ENCODE measurements at places on chromosomes 3 and 15.

DNA sequence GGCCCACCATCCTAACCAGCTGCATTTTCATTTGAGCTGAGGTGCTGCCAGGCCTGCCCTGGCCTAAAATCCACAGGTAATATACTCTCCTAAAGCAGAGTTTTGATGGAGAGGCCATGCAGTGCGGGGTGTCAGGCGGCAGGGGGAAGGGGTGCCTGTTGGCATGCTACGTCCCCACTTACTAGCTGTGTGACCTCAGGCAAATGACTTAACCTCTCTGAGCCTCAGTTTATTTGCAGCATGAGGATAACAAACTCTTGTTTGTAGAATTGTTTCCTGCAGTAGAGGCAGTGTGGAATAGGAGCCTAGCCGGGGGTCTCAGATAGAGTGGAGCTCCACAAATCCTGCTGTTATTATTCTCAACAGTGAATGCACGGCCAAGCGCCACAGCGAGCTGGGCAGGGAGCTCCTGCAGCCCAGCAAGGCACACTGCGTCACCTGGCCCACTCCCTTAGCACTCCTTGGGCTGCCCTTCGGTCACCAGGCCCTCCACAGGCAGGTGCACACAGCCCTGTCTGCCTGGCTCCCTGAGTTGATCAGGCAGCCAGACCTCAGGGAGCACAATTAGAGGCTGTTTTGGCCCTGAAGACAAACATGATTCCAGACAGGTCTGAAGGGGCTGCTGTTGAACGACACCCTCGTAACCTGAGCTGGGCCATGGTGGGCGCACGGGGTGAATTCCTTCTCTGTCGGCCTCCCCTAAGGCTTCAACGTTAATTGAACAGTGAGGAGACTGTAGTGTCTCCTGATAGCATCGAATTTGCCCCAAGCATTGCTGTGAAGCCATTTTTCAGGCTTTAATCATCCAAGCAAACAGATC is 248.8 kb upstream of the LYSMD4 start:
- peak; percentile 42 for DNase-seq

DNA sequence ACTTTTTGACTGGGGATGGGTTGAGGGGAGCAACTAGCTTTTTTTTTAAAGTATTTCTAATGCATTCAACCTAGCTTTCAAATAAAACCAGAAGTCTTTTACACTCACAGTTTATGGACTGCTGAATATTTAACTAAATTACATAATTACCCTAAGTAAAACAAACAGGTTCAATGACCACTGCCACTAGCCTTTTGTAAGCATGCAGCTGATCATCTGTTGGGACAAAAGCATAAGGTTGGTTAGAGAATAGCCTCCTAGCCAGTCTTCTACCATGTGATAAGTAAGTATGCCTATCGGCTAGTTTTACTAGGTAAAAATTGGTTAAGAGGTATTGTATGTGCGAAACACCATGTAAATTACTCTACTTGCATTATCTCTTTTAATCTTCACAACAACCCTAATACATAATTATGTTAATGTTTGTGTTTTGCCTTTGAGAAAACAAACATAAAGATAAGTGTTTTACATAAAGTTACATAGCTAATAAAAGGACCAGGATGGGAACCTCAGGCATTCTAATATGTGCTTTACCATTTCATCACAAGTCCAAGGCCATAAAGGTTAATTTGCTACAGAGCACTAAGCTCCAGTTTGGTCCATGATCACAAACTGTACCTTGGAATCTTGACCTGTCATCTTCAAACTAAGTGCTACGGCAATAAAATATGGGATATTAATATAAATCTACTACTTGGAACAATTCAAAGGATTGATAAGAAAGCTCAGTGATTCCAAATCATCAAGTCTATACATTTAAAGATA is 13.2 kb downstream of the PFN2 start:
- DNase-seq: no peak

DNA sequence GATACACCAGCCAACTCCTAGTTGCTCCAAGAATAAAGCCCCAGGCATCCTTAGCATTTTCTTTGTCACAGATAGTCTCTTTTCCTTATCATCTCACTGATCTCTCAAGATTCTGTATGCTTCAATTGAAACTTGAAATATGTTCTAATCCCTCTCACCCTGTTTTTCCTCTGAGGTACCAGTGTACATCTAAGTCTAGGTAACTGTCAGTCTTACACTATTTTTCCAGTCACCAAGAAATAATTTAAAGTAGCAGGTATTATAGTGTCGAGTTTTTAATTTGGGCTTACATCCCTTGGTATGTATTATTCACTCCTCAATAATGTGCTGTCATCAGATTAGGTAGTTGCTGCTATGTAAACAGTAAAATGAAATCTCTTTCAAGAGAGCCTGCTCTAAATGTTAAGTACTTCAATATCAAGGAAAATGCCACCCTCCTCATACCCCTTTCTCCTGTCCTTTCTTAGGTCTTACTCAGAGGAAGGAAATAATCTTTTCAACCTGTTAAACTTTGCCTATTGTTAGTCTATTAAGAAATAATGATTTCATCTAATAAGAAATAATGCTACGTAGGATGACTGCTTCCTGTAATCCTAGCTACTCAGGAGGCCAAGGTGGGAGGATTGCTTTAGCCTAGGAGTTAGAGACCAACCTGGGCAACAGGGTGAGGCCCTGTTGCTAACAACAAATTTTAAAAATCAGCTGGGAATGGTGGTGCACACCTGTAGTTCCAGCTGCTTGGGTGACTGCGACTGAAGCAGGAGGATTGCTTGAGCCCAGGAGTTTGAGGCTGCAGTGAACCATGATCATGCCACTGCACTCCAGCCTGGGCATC is 39.8 kb downstream of the TSC22D2 start:
- DNase-seq: no peak

DNA sequence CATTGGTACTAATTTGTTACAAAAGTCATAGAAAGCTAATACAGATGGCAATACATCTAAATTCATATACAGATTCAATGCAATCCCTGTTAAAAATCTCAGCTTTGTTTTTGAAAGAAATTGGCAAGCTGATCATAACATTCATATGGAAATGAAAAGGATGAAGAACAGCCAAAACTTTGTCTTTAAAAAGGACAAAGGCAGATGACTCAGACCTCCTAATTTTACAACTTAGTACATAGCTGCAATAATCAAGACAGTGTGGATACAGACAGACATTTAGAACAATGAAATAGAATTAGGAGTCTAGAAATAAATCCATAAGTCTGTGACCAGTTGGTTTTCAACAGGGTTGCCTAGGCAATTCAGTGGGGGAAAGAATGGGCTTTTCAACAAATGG is 63.3 kb downstream of the AQP9 start:
- no peak for DNase-seq

DNA sequence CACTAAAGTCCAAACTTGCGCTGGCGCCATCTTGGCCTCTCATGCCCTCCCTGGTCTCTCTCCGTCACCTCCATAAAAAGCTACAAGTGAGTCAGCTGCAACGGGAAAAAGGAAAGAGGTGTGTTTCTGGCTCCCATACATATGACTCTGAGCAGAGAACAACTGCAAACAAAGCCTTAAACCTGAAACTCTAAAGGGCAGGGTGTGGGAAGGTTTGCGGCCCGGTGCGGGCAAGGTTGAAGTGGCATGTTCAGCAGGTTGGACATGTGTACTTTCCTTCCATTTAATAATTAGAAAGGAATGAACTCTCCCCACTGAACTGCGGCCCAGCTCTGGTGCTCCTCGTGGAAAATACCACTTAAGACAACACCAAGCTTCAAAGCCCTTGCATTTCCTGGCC is 59.0 kb upstream of the PPARG start:
- no peak for DNase-seq

DNA sequence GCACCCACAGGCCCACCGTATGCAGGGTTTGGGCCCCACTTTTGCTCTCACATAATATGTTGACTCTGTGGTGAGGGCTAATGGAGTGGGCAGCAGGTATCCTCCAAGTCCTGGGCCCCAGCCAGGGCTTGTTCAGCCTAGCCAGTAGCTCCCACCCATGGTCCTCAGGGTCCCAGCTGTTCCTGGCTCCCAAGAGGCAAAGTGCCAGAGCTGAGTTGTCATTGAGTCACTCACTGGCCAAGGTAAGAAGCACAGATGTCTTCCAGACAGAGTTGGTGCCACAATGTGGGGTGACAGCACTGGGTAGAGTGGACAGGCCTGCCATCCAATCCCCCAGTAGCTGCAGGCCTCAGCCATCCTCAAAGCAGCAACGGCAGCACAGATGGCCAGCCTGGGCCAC is 4.3 kb downstream of the SHF start:
- DNase-seq: no peak

GRCh38 chr15:80343554-80343992 is 60.6 kb upstream of the ARNT2 start:
- DNase-seq: no peak

- DNase-seq: no peak
Measured at GRCh38 chr15:60137711-60138396, 133.7 kb downstream of the FOXB1 start.

GRCh38 chr3:170909129-170909903 is 879 bp upstream of the EIF5A2 start:
- no peak for DNase-seq

DNA sequence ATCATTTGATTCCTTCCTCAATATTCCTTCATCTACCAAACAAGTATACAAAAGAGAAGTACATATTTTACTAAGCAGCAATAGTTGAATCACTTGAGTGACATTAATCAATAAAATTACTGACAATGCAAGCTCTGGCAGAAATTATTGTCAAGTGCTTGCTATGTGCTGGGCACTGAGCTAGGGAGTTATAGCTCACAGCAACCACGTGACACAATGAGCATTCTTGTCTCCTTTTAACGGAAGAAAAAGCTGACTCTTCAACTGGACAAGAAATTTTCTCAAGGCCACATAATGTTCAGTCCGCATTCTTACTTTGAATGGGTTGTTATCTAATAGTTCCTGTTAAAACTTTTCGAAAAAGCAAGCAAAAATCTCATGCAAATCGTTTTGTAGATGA is 500.1 kb downstream of the PYDC2 start:
- no peak for DNase-seq

DNA sequence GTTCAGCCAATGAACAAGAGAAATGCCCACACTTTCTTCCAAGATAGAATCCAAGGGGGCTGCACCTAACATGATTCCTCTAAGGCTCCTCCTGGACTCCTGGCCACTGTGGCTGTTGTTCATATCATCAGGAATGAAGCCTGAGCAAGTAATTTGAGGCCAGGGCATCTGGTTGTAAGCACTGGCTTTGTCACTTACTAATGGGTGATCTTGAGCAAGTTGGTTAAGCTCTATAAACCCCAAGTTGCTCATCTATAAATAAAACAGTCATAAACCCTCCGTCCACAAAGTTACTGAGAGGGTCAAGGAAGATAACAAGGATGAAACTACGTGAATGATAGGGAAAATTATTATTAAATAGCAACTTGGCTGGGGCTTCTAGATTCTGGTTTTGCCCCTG is 58.3 kb downstream of the CDC25A start:
- no peak for DNase-seq

DNA sequence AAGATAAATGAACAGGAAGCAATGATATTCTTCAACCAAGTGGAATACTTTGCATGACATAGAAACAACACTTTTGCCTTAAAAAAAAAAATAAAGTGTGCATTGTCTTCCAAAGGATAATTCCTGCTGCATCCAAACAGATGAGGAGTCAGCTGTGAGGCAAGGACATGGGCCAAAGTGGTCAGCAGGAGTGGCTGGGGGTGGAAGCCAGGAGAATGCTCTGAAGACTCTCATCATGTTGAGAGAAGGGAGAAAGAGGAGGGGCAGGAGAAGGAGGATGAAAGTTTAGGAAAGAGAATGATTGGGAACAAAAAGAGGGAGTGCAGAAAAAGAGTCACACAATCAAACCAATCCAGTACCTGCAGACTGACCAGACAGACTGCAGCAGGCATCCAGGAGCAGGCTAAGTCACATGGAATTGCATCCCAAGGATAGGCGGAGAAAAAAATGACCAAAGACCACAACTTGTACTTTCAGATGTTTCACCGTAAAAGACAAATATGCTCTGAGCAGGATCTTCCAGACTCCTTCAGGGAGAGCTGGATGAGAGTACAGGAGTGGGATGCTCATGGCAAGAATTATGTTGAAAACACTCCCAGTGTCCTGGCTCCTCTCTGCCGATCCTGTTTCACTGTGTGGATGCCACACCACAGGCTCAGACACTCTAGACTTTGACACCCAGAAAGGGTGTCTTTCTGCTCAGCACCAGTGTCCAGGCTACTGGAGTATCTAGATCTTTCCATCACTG is 11.9 kb downstream of the ABI3BP start:
- DNase-seq: no peak

GRCh38 chr15:61275901-61276300 is 46.8 kb upstream of the RORA start:
- DNase-seq: no peak

DNA sequence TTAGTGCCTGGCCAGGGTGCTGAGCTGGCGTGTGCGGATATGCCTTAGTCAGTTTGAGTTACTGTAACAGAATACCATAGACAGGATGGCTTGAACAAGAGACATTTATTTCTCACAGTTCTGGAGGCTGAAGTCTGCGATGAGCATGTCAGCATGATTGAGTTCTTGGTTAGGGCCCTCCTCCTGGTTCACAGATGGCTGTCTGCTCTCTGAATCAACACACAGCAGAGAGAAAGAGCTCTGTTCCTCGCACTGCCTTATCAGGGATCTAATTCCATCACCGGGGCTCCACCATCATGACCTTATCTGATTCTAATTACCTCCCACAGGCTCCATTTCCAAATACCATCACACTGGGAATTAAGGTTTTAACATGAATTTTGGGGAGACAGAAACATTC is 386.6 kb upstream of the DPH6 start:
- DNase-seq: no peak

- no peak for DNase-seq
Measured at GRCh38 chr3:4411236-4411635, 55.8 kb downstream of the SUMF1 start.

- no peak for DNase-seq
Measured at GRCh38 chr3:52609316-52609815, 73.0 kb downstream of the UQCC5 start.

DNA sequence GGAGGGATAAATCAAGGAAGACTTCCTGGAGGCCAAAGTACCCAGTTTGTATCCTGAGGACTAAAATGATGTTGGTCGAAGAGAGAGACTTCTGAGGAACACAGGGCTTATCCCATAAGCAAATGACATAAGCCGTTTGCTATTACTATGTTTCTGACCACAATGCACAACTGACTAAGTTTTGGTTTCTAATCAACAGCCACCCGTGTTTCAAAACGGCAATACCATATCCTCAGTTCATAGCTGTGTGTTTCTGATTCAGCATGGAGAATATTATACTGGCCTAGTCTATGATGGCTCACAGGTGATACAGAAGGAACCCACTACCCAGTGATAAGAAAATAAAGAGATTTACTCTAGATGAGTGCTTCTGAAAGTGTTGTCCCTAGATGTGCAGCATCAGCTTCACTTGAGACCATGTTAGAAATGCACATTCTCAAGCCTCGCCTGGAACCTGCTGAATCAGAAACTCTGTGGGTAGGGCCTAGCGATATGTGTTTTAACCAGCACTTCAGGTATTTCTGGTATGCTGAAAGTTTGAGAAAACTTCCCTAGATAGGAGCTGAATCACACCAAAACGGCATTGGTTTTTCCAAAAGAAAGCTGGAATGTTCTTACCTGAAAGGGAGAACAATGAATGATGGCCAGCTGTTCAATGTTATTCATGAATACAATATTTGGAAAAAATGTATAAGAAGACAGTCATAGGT is 639.7 kb upstream of the NR2F2 start:
- DNase-seq: no peak

GRCh38 chr3:31614162-31614921 is 81.6 kb downstream of the STT3B start:
- no peak for DNase-seq
